Brain microvascular endothelial cell (primary cell): ENCODE measurements at places on chromosomes 13 and 19.

DNA sequence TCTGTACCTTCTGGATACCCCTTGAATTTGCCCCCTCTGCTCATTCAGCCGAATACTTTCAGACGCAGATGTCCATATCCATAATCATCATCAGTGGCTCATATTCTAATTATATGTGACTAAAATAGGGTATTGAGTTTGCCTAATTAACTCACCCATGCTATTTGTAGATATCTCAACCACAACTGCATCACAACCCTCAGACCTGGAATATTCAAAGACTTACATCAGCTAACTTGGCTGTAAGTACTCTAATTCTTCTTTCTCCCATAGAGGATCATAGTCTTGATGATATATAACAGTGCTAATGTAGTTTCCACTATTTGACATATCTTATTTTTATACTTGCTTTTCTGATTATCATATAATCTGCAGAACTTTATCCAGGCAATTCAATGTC, 35.8 kb downstream of the RXFP2 start:
- DNase-seq, result no peak

- peak; percentile 62 for DNase-seq
Observed at GRCh38 chr19:756236-756635, 5.3 kb downstream of the MISP start.

DNA sequence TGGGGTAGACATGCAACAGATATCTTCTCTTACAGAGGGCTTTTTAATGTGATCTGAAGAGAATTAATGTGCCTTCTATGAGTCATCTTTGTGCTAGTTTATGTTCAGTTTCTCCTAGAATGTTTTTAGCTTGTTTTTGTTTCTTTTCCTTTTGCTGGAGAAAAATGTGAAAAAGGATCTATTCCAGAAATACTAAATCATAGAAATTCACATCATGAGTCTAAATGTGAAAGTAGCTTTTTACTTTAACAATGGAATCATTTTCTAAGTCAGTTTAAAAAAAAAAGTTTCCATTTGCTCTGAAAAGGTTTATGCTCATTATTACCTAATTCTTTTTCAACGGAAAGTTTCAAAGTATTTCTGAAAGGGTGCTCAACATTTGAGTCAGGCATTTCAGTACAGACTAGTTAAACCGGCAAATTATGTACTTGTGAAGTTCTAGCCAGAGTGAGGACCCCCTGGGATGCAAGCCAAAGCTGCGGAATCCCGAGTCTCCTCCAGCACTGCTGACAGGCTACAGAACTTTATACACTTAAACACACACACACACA, 72.9 kb downstream of the SPATA13 start:
- peak; percentile 59 for DNase-seq

DNA sequence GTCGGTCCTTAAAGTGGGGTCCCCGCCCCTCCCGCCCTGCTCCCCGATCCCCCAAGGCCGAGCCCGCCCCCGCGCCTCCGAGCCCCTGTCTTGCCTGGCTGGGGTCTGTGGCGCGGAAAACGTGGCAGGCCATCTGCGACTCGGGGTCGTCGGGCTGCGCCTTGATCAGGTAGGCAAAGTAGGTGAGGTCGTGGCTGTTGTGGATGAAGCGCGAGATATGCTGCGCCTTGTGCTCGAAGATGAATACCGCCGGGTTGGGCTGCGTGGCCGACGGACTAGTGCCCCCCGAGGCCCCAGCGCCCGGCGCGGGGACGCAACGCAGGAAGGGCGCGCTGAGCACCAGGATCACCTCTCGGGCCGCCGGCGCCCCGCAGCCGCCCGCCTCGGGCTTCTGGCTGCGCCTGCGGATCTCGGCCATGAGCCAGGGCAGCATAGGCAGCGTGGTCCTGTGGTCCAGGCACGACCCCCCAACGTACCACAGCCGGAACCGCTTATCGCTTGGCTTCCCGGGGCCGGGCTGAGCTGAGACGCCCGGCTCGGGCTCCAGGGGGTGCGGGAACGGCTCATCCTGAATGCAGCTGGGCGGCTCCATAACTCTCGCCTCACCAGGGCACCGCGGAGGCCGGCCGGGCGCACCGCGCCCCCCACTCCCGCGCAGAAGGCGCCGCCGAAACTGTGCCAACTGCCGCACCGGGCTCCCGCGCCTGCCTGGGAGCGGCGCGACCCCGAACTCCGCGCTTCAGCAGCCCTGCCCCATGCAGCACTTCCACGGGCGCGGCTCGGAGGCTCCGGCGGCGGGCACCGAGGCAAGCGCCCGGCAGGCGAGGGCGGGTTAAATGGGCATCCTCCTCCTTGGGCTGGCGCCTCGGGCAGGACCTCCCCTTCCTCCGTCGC, 546 bp downstream of the TBC1D4 start:
- DNase-seq, result no peak

DNA sequence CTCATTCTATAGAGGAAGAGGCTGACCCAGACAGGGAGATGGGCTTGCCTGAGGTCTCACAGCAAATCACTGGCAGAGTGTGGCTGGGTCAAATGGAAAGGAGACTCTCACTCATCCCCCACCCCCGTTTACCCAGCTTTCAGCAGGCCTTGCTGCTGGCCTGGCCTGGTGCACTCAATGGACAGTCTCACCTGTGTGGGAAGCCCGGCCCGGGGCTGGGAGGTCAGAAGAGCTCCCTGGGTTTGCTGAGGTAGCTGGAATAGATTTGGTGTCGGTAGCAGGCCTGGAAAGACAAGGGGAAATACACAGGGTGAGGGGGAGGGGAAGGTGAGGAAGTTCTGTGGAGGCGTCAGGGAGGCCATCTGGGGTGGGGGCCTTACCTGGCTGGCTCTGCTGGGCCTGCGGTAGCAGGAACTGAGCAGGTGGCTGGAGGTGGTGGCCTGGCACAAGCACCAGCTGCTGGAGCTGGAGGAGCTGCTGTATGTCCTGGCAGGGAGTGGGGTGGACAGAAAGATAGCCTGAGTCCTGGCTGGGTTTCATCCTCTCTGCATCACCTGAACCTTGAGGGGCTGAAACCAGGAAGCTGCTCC, 23.5 kb downstream of the ZNF574 start:
- DNase-seq, result no peak

DNA sequence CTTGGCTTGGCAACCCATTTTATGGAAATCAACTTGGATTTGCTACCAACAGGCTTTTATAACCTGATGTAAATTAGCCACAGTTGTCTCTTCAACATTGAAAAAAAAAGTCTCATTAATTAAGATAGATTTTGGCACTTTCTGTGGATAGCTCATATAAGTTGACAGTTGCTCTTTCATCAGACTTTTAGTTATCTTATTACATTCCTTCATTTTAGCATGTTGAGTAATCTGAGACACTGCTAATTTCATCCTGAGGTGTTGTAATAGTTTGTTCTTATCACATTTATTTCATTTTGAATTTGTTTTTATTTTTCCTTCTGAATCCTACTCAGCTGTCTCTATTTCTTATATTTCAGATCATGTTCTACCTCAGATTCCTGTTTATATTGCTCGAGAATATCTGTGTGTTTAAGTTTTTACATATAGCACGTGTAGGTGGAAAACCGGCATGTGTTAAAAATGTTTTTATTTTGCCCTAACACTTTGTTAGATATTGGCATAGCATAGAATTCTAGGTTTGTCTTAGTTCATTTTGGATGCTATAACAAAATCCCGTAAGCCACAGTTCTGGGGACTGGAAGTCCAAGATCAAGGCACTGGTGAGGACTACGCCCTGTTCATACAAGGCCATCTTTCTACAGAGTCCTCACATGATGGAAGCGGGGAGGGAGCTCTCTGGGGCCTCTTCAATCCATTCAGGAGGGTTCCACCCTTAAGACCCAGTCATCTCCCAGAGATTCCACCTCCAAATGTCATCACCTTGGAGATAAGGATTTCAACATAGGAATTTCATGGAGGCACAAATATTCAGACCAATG, 239.4 kb downstream of the COL4A1 start:
- DNase-seq, result no peak
